ENCODE measurements at places on chromosomes 1 and 21.
A peak's percentile ranks its signal among the peaks of the same experiment; 100 is the strongest.

DNA sequence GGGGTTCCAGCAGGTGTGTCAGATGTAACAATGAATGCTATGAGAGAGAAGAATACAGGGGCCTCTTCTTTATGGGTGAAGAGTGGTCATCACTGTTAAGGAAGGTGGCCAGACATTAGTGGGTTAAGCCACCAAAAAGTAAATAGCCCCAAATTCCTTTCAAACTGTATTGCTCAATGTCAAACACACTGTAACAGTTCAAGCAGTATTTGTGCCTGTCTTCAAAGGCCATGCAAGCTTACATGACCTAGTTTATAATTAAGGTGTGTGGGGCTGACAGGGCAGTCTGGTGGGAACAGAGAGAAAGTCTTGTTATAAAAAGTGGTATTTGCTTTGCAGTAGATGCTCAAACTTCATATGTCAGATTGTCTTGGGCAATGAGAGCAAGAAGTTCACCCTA, 18.5 kb downstream of the CHIT1 start:
- no peak for DNase-seq

DNA sequence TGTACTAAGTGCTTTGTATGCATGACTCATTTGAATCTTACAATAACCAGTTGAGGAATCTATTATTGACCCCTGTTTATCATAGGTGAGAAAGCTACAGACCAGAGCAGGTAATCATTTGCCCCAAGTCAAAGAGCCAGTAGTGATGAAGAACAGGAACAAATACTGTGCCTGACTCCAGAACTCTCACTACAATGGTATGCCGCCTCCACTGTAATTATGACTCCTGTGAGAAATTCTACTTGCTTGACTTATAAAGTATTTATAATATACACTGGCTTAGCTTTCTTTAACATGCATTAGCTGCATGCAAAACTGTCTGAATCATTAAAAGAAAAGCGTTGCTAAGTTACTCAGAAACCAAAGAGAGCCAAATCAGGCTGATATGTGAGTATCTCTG, 92.6 kb downstream of the ZNF281 start:
- no peak for DNase-seq

DNA sequence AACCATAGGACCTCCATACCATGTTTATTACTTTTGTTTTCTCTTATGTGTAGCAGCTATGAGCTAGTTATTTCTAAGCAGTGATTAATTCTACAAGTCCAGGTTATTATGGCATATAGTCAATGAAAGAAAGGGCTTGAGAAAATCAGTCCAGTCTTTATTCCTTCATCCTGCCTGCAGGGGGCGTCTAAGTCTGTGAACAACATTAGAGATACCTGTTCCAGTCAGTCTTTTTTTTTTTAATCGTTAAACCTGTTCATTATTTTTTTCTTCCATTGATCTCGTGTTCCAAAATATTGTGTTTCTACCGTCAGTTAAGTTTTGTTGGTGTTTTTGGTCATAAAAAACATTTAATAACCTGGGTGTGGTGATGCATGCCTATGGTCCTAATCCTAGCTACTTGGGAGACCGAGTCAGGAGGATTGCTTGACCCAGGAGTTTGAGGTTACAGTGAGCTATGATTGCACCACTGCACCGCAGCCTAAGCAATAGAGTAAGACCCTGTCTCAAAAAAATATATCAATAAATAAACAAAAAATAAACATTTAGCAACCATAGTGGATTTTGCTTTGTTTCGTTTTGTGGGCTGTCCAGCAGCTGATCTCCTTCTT, 29.4 kb upstream of the CD2 start:
- peak; percentile 55 for DNase-seq

- DNase-seq = no peak
These were observed 106.9 kb downstream of the LTN1 start for GRCh38 chr21:28885853-28886177.

GRCh38 chr1:170010443-170010842, 64.1 kb downstream of the KIFAP3 start:
- no peak for DNase-seq

DNA sequence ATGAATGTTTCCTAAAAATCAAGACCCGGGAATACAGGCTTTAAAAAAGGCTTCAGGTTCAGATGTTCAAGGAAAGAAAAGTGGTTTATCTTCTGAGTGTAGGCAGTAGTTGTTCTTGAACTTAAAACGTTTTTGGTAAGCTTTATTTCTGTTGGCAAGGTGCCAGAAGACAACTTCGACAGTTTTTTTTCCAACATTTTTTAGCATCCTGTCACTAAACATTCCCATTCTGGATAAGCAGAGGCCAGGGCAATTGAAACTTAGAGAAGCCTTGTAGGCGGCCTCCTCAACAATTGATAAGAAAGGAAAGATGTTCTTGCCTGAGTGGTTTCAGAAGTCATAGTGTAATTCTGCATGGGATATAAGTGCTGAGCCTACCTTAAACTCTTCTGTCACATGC, 66.7 kb downstream of the PATJ start:
- DNase-seq = no peak

- no peak for DNase-seq
These were observed 250.0 kb upstream of the ADGRL2 start for GRCh38 chr1:81550753-81551152.

- no peak for DNase-seq
These were observed 4.9 kb downstream of the PTPN7 start for GRCh38 chr1:202155478-202156021.

GRCh38 chr1:201739492-201740085, 89.4 kb upstream of the IPO9 start:
- DNase-seq = peak; percentile 18

- no peak for DNase-seq
These were observed 459.3 kb downstream of the MATN1 start for GRCh38 chr1:30263888-30264671.

DNA sequence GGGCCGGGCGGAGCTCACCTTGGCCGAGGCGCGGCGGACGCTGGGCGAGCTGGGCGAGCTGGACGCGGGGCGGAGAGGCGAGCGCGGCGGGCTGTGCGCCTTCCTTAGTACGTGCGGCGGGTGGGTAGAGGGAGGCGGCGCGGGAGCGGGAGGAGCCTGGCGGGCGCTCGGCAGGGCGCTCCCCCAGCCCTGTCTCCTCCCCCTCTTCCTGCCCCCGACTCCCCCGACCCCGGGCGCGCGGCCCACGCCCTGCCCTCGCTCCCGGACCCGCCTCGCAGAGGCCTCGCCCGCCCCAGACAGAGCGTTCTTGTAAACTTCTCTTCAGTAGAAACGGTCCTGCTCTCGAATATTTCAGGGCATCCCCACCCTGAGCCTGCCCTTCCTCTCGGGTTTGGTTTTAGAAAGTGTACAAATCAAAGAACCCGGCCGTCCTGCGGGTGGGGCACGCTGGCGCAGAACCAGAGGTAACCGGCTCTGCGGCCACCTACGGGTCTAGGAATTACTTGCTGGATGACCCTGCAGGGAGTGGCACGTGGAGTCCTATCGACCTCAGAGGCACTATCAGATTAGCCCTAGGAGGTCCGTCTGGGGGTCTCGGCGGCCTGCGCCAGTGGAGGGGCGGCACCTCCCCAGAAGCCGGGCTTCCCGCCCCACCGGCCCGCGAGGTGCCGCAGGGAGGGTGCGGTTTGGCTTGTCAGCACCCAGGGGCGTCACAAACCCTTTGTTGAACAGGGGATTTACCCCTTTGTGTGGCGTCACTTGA, at the start of gene S100A10:
Gene S100A10, minus strand, starts transcription at position 126 of the 763 bp plus-strand sequence. CDS start 7,629 bp downstream, outside the sequence.
- DNase-seq = peak; percentile 49

- no peak for DNase-seq
These were observed 195.2 kb downstream of the PBX1 start for GRCh38 chr1:164754088-164754600.

- no peak for DNase-seq
These were observed 36.3 kb upstream of the RAP1GAP start for GRCh38 chr1:21705303-21705980.

GRCh38 chr1:157691285-157691920, 9.2 kb downstream of the FCRL3 start:
- DNase-seq = no peak

GRCh38 chr21:41396558-41397075, 29.4 kb upstream of the MX1 start:
- no peak for DNase-seq

DNA sequence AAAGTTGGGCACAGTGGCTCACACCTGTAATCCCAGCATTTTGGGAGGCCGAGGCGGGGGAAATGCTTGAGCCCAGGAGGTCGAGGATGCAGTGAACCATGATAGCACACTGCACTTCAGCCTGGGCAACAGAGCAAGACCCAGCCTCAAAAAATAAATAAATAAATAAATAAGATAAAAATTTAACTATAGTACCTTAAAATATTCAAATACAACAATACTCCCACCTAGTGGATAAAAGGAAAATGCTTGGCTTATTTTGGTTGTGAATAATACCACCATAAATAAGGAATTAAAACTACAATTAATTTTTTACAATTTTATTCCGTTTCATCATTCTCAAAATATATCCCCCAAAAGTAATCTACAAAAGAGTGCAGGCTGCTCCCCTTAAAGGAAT, 8.1 kb downstream of the PSMG1 start:
- no peak for DNase-seq

GRCh38 chr1:115545791-115546733, 95.7 kb upstream of the VANGL1 start:
- no peak for DNase-seq

GRCh38 chr21:45894450-45894825, 87.1 kb upstream of the COL6A1 start:
- DNase-seq = no peak

DNA sequence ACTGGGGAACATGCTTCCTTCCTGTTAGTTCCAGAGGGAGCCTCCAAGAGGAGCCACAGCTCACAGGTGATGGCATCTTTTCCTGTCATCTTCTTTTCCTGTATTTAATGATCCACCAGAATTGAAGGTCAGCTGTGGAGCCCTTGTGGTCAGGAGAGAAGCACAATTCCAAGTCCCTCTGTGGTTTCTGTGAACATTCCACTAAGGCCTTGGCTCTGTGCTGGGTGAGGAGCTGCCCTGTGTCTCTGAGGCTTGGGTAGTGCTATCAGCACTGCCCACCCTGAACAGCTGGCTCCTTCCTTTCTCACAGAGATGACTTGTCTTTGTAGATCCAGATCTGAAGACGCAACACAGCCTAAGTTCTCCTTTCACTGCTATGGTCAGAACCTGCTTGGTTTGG, 141.9 kb upstream of the MAP1LC3C start:
- no peak for DNase-seq

GRCh38 chr1:65163201-65163805, 15.3 kb downstream of the AK4 start:
- no peak for DNase-seq

DNA sequence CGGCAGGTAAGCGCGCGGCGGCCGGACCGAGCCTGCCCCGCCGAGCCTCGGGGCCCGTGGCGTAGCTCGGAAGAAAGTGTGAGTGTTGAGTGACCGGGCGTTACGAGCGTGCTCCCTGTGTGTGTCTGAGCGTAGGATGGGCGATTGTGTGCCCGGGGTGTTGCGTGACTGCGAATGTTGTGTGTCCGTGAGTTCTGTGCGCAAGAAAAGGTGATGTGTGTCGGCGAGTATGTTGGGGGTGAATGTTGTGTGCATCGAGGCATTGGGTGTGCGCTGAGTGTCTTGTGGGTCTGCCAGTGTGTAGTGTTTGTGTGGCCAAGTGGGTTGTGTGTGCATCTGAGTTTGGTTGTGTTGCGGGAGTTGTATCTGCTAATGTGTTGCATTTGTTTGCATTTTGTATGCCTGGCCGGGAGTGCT, 398 bp downstream of the PTPRU start:
- DNase-seq = no peak

- no peak for DNase-seq
These were observed 30.5 kb downstream of the SLC30A1 start for GRCh38 chr1:211548321-211549091.

- DNase-seq = no peak
These were observed 3.6 kb downstream of the ARMH1 start for GRCh38 chr1:44678120-44678519.

DNA sequence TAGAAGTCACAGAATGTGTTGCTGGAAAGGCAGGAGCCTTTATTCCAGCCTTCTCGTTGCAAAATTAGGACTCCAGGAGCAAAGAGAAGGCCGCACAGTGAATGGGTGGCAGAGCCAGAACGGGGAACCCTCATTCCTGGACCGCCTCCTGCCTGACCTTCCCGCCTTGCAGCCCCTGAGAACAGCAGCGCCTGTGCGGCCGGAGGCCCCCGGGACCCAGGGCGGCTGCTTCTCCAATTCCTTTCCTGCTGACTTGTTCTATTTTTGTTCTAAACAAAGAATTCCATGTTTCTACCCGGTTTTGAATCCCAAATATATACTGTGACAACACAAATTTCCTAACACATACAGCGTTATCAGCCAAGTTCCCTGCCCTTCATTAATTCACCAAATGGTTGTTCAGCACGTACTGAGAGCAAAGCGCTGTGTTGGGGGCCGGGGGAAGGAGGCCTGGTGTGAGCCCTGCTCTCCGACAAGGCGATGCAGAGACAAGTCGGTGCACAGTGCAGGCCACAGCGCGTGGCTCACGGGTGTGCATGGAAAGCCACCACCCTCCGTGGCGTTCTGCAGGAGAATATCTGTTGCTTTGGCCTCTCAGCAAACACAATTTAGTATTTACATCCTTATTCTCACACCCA, 31.9 kb upstream of the COL6A2 start:
- DNase-seq = no peak

- DNase-seq = no peak
These were observed 215.9 kb downstream of the DISC1 start for GRCh38 chr1:231842441-231842840.

GRCh38 chr1:86774305-86775295, 70.2 kb downstream of the SH3GLB1 start:
- DNase-seq = no peak

DNA sequence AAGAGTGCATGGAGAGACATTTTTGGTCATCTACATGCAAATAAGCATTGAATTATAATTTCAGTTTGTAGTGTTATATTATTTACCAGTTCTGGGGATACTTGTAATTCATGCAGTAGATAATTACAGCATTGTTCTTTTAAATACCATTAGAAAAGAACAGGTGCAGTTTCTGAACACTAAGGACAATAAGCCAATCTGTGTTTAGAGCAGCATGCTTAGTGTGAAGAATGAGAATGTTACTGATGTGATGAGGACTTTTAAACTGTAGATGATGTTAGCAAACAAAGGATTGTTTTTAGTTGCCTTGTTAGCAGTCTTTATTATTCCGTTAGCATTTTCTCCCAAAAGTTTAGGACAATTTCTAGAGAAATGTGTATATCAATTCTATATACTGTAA, 348.3 kb downstream of the BRINP3 start:
- no peak for DNase-seq

Data from stimulated activated CD4-positive, alpha-beta T cell treated with anti-CD3 and anti-CD28 coated beads, TNF-alpha, amount 100 ng/mL, for 1 hour (primary cell).